Nucleus accumbens (tissue), 56 donors: ENCODE measurements at places on chromosomes 13 and 19.

DNA sequence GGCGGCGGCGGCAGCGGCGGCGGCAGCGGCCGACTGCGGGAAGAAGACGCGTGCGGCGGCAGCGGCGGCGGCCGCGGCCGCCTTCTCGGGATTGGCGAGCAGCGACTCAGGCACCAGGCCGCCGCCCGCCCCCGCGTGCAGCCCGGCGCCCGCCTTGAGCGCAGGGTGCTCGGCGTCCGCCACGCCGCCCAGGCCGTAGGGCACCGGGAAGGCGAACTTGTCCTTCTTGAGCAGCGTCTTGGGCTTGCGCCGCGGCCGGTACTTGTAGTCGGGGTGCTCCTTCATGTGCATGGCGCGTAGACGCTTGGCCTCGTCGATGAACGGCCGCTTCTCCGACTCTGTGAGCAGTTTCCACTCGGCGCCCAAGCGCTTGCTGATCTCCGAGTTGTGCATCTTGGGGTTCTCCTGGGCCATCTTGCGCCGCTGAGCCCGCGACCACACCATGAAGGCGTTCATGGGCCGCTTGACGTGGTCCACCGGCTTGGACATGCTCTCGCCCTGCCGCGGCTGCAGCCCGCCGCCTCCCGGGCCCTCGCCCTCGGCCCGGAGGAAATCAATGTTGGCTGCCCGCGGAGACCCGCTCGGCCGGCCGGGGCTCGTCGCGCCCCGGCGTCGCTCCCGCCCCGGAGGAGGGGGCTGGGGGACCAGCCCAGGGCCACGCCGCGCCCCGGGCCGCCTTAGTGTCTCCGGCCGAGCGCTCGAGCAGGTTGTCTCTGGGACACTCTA, 621 bp downstream of the SOX21 start:
- DNase-seq, result no peak

DNA sequence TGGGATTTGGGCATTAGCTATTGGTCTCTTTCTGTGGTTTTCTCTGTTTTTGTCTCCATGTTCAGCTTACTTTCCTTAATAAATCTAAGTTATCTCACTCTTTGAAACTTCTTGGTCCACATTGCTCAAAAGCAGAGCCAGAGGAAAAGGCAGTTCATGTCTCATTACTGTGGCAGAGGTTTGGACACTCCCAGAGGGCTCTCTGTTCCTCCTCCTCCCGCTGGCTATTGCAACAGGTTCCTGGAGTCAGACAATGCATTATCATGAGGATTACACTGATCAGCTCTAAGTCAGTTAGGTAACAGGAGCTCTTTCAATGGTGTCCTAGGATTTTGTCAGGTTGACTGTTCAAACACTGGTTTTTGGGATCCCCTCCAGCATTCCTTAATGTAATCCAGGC, 298.8 kb downstream of the NDFIP2 start:
- no peak for DNase-seq

DNA sequence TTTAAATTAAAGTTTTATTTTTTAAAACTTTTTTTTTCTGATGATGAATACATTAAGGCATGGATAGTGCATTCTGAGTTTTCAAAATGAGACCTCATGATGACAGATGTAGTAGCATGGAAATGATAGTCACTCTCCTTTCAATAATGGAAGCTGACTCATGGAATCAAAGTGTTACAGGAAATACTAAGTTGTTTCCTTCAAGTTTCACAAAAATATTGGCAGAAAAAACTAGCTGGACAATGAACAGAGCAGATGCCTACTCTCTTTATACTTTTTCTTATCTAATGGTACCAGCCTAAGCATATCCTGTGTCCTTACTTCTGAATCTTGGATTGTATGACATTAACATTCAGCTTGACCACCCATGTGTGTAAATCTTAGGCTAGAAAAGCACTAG, 1337.3 kb downstream of the PCDH9 start:
- DNase-seq, result no peak

- DNase-seq, result no peak
These were observed 91.6 kb downstream of the TEX29 start for GRCh38 chr13:111411919-111412650.

- no peak for DNase-seq
These were observed 14.9 kb downstream of the PLA2G4C start for GRCh38 chr19:48095612-48096175.

DNA sequence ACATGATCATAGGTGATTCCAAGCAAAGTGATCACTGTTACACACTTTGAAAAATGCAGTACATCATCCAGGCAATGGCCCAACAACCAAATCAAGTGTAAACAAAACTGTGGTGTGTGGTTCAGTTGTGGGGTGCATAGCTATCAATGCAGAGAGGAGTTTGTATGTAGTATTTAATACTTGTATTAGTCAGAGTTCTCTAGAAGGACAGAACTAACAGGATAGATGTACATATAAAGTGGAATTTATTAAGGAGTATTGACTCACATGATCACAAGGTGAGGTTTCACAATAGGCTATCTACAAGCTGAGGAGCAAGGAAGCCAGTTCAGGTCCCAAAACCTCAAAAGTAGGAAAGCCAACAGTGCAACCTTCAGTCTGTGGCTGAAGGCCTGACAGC, 249.3 kb upstream of the HTR2A start:
- DNase-seq, result no peak

DNA sequence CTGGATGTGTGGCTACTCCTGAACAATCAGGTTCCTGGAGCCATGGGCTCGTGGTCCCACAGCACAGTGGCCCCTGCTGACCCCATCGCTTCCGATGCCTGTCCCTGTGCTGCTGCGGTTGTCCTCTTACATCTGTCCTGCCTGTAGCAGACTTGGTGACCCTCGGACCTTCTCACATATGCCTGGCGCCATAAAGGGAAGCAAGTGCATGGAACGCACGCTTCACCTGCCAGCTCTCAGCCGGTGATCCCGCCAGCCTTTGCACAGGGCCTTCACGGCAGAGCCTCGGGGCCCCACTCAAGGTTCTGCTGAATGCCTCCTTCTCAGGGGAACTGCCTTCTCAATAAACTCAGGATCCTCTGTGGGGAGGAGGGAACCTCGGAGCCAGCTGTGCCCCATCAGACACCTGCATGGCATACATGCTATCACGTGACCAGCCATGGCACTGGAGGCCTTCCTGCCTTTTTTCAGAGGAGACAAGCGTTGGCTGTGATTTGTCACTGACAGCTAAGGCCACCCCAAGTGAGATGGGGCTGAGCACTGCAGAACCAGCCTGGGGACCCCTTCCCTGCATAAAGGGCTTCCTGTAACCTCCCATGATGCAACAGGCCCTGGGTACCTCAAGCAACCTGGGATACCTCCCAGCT, 24.3 kb downstream of the PEPD start:
- no peak for DNase-seq

DNA sequence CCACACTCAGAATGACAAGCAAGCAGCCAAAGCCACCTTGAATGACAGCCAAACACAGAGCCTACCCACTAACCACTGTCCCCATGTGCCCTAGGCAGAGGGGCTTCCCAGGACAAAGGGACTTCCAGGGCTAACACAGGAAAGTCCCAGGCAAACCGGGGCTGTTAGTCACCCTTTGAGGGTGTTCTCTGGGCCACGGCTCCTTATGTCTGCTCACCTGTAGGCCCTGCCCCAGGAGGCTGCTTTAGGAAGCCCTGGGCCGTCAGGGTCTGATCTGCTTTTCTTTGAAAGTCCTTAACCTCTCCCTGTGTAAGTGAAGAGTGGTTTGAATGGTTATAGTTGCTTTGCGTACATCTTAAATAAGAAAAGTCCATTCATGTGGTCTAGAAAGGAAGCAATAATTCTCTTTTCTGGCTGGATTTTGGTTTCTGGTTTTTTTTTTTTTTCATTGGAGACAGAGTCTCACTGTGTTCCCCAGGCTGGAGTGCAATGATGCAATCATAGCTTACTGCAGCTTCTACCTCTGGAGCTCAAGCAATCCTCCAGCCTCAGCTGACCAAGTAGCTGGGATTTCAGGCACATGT, 161.4 kb downstream of the EFNB2 start:
- no peak for DNase-seq

- DNase-seq, result peak; percentile 29
These were observed 20.0 kb downstream of the TICAM1 start for GRCh38 chr19:4811328-4812131.

GRCh38 chr13:91323349-91323748, 24.1 kb upstream of the MIR17HG start:
- no peak for DNase-seq

GRCh38 chr19:44182145-44182544, 17.2 kb downstream of the ZNF226 start:
- DNase-seq, result no peak

DNA sequence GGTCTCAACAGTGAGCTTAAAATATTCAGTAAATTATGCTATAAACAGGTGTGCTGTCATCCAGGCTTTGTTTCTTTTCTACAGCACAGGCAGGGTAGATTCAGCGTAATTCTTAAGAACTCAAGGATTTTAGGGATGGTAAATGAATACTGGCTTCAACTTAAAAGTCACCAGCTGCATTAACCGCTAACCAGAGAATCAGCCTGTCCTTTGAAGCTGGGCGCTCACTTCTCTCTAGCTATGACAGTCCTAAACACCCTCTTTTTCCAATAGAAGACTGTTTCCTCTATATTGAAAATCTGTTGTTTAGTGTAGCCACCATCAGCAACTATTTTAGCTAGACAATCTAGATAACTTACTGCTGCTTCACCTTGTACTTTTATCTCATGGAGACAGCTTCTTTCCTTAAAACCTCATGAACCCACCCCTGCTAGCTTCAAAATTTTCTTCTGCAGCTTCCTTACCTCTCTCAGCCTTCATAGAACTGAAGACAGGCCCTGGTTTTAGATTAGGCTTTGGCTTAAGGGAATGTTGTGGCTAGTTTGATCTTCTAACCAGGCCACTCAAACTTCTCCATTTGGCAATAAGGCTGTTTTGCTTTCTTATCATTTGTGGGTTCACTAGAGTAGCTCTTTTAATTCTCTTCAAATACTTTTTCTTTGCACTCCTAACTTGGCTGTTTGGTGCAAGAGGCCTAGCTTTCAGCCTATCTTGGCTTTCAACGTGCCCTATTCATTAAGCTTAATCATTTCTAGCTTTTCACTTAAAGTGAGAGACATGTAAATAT, 89.5 kb downstream of the USP12 start:
- no peak for DNase-seq

DNA sequence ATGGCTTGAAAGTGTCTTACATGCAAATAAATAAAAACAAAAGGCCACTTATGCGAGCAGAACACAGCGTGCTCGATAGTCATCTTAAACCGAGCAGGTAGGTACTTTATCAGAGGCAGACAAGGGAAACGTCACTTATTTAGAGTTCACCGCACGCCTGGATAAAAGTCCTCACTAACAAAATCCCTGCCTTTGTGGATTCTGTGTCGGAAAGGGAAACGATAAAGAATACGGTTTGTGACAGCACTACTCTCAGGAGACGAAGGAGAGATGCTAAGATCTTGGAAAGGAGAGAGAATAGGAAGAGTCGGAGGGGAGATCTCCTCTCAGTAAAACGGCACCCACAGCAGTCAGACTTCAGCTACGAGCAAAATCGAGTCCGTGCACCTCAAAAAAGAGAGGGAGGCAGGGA, 581 bp downstream of the RCBTB1 start:
- no peak for DNase-seq

GRCh38 chr13:63010072-63010658, 1594.5 kb upstream of the PCDH20 start:
- no peak for DNase-seq

- DNase-seq, result no peak
These were observed 177.4 kb upstream of the UBL3 start for GRCh38 chr13:30027569-30028455.

- no peak for DNase-seq
These were observed 390.7 kb downstream of the DLEU7 start for GRCh38 chr13:50452756-50453155.

- no peak for DNase-seq
These were observed 10.7 kb downstream of the HDGFL2 start for GRCh38 chr19:4482721-4483364.

- no peak for DNase-seq
These were observed 625.3 kb upstream of the PRR20A start for GRCh38 chr13:56515441-56515840.

GRCh38 chr13:98581971-98582702, 5.2 kb upstream of the STK24 start:
- DNase-seq, result no peak

- DNase-seq, result peak; percentile 54
These were observed 943 bp downstream of the SLAIN1 start for GRCh38 chr13:77698201-77699058.

DNA sequence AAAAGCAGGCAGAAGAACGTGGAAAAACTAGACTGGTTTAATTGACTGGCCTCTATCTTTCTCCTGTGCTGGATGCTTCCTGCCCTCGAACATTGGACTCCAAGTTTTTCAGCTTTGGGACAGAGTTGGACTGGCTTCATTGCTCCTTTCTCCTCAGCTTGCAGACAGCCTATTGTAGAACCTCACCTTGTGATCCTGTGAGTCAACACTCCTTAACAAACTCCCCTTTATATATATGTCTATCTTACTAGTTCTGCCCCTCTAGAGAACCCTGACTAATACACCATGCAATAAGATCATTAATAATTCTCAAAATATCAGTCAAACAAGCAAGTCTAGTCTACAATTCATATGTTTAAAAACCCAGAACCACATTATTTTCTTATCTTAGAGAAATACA, 662.4 kb downstream of the TBC1D4 start:
- DNase-seq, result no peak
